Activated gamma-delta T cell (primary cell): ENCODE measurements at places on chromosomes 11 and 22.

DNA sequence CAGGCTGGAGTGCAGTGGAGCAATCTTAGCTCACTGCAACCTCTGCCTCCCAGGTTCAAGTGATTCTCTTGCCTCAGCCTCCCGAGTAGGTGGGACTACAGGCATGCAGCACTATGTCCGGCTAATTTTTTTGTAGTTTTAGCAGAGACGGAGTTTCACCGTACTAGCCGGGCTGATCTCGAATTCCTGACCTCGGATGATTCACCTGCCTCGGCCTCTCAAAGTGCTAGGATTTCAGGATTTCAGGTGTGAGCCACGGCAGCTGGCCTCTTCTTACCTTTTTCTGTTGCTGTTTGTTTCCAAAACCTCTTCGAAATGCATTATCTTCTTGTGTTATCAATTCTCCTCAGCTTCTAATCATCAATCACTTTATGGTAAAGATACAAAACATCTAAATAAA, 22.1 kb upstream of the TMEM135 start:
- no peak for DNase-seq

DNA sequence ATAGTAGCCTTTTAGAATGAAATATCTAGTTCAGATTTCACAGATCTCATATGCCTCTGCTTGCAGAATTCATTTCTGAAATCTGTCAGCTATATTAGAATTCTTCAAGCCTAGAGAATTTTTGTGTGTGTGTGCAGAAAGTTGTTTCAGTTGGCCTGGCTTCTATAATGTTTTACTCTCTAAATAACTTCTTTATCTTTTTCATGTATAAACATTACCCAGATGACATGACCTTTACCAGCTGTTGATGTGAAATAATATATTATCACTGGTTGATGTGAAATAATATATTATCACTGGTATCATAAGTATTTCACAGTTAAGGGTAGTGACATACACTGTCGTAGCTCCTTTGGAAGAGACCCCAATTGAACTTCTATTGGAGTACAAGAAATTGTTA, 72.8 kb downstream of the ALX4 start:
- DNase-seq: no peak

GRCh38 chr11:120909676-120910416, 114.1 kb upstream of the TBCEL start:
- DNase-seq: no peak

DNA sequence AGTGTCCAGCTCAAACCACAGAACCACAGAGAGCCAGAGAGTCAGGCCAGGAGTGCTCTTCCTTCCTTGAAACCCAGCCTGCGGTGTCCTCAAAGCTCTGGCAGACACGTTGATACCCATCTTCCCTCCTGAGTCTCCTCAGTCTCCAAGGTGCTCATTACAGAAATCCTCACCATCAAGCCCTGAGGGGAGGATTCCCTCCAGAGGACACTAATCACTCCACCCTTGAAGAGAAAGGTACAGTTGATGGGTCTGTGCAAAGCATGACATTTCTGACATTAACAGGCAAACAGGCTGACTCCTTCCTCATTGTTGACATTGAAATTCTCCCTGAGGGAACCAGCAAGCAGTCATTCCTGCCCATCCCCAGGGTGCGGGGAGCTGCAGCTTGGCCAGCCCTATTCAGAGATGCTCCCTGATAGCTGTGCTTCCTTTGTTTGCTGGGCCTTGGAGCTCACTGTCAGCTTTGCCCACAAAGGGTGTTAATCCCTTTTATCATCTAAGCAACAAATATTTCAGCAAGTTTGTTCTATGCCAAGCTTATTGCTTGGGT, 101.7 kb upstream of the CSNK2A3 start:
- DNase-seq: no peak

DNA sequence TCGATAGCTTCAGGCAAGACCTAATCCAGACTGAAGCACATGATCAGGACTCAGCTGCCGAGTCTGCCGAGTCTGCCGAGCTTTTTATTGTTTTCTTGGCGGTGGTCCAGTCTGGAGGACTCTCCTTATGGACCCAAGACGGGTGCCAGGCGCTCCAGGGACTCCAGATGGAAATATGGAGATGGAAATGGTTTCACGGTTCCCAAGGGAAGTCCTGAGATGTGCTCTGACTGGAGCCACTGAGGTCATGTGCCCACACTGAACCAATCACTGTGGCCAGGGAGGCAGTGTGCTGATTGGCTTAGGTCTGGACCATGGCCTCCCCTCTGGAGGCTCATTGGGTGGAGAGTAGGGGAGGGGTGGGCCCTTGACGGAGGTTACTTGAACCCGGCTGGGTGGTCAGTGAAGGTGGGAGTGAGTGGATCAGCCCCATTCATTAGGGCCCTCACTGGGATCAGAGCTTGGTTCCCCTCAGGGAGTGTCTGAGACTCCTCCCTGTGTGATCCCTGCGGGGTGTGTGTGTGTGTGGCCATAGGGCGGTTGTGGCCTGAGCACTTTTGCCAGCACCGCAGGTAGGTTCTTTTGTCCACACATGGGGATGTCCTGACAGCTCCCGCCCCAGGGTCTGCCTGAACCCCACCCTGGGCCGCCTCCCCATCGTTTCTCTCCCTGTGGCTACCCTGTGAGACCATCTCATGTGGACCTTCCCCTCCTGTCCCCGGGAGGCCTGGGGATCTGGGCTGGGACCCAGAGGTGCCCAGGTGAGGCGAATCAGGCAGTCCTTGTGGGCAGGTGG, 14.0 kb downstream of the RPS6KA4 start:
- no peak for DNase-seq

GRCh38 chr11:73965764-73966121, 14.9 kb downstream of the DNAJB13 start:
- no peak for DNase-seq

GRCh38 chr11:125306476-125306875, 141.9 kb downstream of the PKNOX2 start:
- DNase-seq: no peak

GRCh38 chr11:68665436-68665835, 18.9 kb upstream of the GAL start:
- DNase-seq: no peak

- no peak for DNase-seq
Observed at GRCh38 chr11:2798951-2799761, 86.4 kb downstream of the CDKN1C start.

- no peak for DNase-seq
Observed at GRCh38 chr11:71096751-71097388, 155.5 kb downstream of the SHANK2 start.

GRCh38 chr22:25823276-25823675, 81.3 kb downstream of the MYO18B start:
- no peak for DNase-seq

DNA sequence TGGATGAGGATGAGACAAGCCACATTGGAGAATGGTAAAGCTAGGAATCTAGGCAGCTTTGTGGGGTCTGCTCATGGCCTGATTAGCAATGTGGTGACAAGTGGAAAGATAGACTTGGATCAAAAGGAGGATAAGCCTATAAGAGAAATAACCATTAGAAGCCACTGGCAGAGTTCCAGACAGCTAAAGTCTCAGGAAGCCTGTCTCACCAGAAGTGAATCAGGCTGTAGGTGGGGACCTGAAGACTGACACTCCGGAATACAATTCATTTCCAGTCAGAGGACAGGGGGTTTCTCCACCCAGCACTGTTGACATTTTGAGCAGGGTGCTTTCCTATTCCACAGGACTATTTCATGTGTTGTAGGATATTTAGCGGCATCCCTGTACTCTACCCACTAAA, 129.7 kb downstream of the ARHGAP42 start:
- DNase-seq: no peak

- no peak for DNase-seq
Observed at GRCh38 chr11:2095198-2095520, 44.0 kb downstream of the IGF2 start.

GRCh38 chr11:72037554-72038311, 39.0 kb downstream of the IL18BP start:
- DNase-seq: no peak

- no peak for DNase-seq
Observed at GRCh38 chr11:44079376-44079775, 13.3 kb downstream of the ACCS start.

- no peak for DNase-seq
Observed at GRCh38 chr11:126543691-126544090, 188.2 kb downstream of the ST3GAL4 start.

DNA sequence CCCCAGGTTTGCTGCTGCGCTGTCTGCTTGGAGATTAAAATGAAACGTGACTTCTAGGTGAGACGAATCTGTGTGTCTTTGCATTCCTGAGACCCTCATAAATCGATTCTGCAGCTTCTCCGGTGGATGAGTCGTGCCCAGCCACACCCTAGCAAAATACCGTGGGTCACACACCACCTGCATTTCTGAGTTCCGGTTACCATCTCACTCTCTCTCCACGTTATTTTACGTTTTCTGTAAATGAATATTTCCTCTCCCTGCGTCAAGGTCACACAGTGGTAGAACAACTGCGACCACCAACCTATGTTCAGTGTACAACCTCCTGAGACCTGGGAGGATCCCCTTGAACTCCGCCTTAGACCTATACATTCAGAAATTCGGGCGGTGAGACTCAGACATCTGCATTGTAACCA, 1.1 kb downstream of the YWHAH start:
- DNase-seq: no peak

- no peak for DNase-seq
Observed at GRCh38 chr11:82536706-82537105, 197.0 kb downstream of the FAM181B start.

GRCh38 chr11:14232652-14233051, 126.3 kb downstream of the RRAS2 start:
- no peak for DNase-seq

DNA sequence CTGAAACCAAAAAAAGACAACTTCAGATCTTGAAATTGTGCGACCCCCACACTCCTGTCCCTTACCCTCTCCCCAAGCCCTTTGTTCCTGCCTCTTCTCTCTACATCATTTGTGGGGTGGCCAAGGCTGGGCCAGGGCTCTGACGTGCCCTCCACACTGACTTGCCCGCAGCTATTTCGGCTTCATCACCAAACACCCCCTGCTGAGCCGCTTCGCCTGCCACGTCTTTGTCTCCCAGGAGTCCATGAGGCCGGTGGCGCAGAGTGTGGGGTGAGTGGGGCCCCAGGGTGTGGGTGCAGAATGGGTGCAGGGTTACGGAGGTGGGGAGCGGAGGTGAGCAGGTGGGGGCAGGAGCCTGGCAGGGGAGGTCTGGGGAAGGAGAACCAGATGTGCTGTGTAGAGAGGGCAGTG, 9.5 kb downstream of the MAPK8IP2 start:
- DNase-seq: no peak

GRCh38 chr22:49586244-49586748, 241.4 kb downstream of the BRD1 start:
- DNase-seq: no peak

DNA sequence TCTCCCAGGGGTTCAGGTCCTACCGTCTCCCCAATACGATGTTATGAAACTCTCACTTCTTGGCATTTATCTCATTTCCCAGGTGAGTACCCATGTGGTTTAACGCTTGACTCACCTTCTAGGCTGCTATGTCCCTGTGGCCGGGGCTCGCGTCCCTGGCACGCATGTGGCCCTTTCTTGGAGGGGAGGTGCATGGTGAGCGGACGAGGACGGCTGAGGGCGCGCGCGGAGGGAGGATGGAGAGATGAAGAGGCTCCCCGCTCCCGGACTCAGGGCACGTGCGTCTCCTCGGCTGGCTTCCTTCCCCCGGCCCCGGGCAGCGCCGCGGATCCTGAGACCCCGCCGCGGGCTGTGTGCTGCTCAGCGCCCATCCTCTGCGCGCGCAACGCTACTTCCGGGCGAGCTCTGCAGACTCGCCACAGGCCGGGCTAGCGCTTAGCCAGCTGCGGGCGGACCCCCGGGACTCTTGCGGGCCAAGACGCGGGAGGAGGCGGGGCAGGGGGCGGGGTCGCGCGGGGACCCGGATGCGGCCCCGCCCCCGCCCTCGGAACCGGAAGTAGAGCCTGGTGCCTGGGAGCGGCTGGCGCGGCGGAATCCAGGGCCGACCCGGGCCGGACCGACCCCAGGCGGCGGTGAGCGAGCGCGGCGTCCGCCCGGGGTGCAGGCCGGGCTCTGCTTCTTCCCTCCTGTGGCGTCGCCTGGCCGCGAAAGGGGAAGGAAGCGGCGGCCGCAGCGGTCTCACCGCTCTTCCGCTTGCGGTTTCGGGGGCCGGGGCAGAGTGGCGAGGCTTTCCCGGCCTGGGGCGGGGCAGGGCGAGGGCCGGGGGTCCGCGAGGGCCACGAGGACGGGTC, at the start of gene CTTN:
Gene CTTN, plus strand, starts transcription at position 547 of the 851 bp plus-strand sequence. CDS start 8,769 bp downstream, outside the sequence.
- peak; percentile 34 for DNase-seq

DNA sequence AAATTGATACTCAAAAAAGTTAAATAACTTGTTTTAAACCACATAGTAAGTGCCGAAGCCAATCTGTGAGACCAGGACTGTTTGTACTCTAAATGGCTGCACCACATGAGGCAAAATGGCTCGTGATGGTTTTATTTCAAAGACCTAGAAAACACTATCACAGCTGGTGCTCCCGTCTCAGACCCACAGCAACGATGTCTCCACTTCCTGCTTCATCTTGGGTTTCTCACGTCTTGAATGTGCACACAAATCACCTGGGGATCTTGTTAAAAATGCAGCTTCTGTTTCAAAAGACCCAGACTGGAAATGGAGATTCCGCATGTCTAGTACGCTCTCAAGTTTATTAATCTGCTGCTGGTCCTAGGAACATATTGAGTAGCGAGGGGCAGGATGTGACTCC, 1.2 kb downstream of the CD3E start:
- no peak for DNase-seq

- no peak for DNase-seq
Observed at GRCh38 chr11:96540875-96541274, 151.1 kb downstream of the JRKL start.

DNA sequence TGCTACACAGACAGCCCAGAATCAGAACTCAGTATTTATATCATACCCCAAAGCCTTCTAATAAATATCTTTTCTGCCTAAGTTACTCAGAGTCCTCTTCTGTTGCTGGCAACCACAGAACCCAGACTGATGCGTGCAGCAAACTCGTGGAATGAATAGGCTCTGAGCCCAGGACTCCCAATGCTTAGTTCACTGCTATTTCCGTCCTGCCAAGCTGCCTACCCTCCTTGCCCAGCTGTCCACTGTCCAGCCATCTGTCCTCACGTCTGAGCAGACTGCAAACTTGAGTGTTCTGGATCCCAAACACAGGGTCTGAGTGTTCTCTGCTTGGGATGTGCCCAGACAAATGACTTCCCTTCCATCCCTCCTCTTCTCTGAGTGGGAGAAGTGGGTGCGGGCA, 19.4 kb downstream of the PTPN5 start:
- no peak for DNase-seq

DNA sequence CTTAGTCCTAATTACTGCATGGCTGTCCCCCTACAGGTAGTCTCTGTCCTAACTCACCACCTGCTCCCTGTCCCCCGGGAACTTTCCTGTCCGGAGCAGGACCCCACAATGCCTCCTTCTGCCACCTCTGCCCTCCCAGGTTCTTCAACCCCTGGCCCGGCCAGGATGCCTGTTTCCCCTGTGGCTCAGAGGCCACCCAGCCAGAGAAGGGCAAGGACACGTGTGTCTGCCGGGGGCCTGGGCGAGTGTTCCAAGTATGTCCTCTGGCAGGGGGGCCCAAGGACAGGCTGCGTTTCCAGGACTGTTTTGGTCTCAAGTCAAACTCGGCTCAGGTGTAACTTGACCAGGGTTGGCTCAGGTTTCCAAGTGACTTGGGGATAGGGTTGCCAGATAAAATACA, 63.8 kb downstream of the BTG4 start:
- no peak for DNase-seq

GRCh38 chr11:94128291-94128745, 323 bp upstream of the PANX1 start:
- DNase-seq: no peak
